Activated CD8-positive, alpha-beta memory T cell treated with anti-CD3 and anti-CD28 coated beads for 4 hours (primary cell): ENCODE measurements at places on chromosomes 5 and 9.

GRCh38 chr5:54443270-54443669 is 12.2 kb upstream of the HSPB3 start:
- no peak for DNase-seq

- DNase-seq, result no peak
Observed at GRCh38 chr9:76932757-76933156, 26.8 kb upstream of the PRUNE2 start.

DNA sequence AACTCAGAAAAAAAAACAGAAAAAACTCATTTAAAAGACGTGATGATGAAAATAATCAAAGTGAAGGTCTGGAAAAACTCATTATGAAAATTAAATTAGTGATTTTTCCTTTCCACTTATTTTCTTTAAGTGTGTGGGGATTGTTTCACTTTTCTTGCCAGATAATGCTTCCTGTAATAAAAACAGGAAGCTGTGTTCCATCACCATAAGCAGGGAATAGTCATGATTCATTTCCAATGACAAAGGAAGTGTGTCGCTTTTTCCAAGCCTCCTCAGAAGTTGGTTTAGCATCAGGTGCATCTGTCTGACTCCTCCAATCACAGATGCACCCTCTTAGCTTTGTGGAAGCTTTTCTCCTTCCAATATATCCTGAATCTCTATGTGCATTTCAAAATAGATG is 2068.7 kb downstream of the MAT2B start:
- no peak for DNase-seq

DNA sequence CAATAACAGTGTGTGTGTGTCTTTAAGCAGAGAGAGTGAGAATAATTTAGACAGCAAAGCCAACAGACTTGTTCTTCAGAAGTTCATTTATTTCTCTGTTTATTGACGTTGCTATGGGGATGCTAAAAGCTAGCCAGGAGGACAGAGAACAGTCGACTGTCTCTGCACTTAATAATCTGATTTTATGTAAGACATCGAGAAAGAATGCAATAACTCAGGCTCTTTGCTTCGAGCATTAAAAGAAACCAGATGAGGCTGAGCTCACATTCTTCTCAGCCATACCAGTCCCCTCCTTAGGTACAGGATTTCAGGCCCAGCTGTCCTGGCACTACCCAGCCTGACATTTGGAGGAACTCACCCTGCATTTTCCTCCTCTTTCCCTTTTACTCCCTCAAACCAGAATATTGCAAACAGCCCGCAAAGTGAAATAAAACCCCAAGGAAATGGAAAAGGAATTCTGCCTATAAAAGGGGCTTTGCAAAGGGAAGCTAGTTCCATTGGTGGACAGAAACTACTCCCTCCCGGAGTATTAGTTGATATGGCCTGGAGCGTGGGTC is 44.5 kb upstream of the DPYSL3 start:
- no peak for DNase-seq

GRCh38 chr9:109448223-109448622 is 49.9 kb downstream of the PTPN3 start:
- no peak for DNase-seq

DNA sequence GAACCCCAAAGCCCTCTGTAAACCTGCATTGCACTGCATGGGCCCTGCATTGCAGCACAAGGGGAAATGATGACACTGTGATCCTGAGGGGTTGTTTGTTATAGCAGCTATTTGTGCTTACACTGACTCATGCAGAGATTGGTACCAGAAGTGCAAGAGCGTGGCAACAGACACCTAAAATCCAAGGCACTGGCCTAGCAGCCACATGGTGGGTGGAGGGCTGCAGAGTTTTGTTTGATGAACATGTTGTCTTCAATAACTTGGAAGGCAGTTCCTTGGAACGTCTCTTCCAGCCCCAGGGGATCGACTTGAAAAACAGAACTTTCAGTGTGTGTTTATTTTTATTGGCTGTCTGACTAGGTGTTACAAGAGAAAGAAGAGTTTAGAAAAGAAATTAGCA is 14.5 kb downstream of the FCN2 start:
- no peak for DNase-seq

GRCh38 chr9:72856972-72857623 is 95.8 kb downstream of the ALDH1A1 start:
- DNase-seq, result no peak

DNA sequence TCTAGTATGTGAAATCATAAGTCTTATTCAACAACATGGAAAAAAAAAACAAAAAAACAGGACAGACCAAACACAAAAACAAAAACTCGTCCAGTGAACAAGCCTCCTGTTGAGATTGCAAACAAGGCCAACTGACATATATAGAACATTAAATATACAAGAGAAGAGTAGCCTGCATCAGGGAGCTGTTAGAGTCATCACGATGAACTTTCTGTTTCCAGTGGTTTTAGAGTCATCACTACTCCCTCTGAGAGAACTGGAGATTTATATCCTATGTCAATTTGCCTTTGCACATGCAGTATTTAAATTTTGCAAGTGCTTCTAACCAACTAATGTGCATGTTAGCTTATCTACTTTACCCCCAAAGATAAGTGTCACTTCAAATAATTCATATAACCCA is 9.9 kb downstream of the SNCAIP start:
- DNase-seq, result no peak

GRCh38 chr5:24644761-24645160 is at the start of gene CDH10:
Gene CDH10 (minus strand): TSS chr5:24644978. CDS start chr5:24593490, 51,488 bp downstream.
- DNase-seq, result no peak

- no peak for DNase-seq
Observed at GRCh38 chr5:5089895-5090649, 50.1 kb upstream of the ADAMTS16 start.

DNA sequence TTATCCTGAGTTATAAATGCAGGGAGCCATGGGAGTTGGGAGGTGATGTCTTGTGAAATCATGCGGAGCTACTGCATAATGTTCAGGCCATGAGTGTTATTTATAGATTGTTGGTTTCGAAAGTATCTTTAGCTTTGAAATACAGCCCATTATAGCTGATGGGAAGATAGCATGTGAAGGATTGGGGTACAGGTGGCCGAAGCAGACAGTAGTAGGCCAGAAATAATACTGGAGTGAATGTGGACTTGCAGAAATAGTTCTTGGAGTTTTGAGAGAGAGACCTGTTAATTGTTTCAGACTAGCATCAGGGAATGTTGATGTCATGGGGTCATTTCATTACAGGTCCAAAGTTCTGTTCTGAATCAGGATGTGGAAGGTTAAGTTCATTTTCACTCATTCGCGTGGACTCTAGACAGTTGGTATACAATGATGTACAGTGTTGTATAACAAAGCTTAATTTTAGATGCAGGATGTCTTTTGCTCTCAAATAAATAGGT is 3.8 kb downstream of the ATP6V1G1 start:
- no peak for DNase-seq

DNA sequence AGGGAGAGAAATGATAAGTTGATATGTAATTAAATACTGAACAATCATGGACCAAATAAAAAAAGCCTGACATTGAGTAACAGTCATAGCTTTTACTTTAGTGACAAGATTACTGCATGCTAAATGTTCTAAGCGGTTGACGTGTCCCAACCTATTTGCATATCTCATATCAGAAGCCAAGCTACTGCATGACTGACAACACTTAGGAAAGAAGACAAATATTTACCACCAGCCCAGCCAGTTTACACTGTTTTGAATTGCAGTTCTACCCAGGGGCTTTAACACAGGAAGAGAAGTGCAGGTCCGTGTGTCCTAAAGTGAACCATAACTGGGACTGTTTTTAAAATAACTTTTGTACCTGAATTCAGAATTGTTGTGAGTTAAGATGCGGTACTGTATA is 219.9 kb downstream of the PRDM9 start:
- DNase-seq, result no peak

DNA sequence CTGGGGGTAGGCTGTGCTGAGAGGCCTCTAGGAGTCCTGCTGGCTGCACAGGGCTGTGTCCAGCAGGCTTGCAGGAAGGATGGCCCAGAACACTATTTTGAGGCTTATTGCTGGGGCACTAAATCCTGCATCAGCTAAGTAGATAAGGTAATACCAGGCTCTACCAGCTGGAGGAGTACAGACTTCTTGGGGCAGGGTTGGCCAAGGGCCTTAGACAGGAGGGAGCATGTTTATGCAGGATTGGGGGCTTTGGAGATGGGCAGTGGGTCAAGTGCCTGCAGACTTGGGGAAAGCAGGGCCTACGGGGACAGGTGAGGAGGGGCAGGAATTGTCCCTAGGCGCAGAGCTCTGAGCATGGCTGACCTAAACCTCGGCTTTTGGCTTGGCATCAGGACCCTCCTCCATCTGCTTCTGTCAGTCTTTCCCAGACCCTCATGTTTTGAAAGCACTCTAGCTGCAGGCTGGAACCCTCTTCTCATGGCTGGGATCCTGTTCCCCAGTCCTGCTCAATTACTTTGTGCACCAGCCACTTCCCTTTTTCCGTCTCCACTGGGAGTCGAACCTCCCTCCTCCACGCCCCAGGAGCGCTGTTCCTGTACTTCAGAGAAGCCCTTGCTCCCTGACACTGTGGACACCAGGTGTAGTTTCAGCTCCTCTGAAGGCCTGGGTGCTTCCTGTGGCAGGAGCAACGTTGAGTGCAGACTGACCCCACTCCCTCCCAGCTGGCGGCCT is 61.0 kb upstream of the SPTLC1 start:
- no peak for DNase-seq

DNA sequence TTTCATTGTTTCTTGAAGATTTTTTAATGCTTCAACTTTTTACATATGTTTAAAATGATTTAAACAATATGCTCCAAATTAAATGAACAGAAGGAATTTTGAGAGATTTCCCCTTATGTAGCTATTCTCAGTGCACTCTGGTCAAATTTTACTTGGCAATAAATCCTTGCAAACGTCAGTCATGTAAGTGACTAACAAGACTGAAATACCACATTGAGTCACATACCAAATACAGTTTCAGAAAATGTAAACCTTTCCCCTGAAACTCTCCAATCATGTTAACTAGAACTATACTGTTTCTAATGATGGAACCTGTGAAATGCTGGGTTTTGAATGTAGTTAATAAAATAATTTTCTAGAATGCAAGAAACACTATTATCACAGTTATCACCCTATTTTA is 29.6 kb downstream of the SAR1B start:
- no peak for DNase-seq

DNA sequence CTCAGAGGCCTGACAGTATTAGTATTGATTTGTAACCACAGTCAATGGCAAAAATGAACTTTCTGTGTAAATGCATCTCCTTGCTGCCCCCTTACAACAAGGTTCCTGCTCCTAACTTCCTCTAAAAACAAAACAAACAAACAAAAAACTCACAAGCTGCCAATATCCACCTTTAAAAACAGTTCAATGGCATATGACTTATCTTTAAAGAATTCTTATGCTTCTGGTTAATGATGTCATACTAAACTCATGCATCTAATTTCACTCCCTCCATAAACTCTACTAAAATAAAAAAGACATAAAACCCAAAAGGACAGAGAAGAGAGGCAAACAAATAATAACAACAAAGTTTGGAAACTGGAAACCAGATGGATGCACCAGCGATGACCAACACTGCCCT is 9.0 kb upstream of the OR1N1 start:
- DNase-seq, result no peak

GRCh38 chr5:41465493-41466171 is 44.8 kb downstream of the PLCXD3 start:
- no peak for DNase-seq

DNA sequence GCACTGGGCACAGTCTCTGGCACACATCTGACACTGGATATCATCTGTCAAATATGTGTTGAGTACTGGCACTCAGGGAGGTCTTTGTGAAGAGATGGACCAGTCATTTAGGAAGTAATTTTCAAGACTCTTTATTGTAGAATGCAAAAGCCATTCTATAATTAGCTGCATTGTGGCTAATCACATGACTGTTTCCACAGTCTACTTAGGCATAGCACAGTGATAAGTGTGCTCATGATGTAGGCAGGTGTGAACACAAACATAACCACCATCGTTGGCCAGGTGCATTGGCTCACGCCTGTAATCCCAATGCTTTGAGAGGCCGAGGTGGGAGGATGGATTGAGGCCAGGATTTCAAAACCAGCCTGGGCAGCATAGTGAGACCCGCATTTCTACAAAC is 62.2 kb downstream of the CFAP77 start:
- no peak for DNase-seq

DNA sequence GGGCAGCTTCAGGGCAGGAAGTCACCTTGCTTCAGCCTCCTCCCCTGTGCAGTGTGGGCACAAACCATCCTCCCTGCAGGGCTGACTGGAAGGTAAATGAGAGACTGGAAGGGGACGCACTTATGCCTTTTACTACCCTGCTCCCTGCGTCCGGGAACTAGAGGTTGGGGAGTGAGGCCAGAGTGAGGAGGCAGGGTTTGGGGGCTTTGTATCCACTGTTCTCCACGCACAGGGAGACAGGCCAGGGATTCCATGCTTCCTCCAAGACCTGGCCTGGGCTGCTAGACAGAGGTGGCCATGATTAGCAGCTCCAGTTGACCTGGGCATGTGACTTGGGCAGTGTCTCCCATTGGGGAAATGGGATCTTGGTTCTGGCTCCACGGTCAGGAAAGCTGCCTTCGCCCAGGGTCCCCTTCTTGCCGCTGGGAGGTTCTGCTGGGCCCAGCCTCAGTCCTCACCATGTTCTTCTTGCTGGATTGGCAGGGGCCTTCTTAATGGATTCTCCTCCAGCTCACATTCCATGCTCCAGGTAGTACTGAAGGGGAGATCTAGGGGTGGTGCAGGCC is 37.0 kb upstream of the PSD2 start:
- no peak for DNase-seq

DNA sequence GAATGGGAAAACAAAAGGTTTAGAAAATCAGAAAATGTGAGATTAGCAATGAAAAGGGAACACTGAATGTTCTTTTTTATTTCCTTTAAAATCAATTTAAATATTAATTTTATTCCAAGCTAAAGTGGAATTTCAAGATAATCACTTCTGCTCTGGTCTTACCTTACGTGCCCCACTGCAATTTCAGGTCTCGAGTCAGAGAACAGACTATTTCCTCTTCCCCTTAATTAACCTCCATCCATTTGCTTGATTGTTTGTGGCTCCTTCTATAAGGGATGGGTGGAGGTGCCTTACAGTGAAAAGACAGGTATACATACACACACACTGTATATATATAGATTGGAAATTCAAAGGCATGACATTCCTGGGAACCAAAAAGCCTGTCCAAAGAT is 137.1 kb downstream of the SUSD1 start:
- DNase-seq, result no peak

- DNase-seq, result no peak
Observed at GRCh38 chr5:138179277-138179857, 455 bp downstream of the KIF20A start.

DNA sequence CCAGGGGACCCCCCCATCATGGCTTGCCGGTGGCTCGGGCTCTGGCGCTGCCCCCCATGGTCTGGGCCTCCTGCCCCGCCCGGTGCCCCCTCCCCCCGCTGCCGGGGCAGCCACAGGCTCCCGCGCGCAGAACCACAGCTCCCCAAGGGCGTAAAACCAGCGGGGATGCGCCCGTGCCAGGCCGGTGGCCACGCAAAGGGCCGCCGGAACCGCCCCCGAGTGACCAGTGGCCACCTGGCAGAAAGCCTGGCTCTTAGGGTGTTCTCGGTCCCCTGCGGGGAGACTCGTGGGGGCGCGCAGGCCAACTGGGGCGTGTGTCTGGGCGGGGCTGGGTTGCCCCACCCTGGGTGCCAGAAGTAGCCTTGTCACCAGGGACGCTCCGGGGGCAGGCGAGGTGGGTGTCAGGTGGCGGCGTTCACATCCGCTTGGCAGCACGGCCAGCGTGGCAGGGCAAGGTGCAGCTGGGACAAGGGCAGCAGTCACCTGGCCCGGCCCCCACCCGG is 515 bp upstream of the AGPAT2 start:
- no peak for DNase-seq
